Frontal cortex (tissue), 4 donors: ENCODE measurements at places on chromosomes 11 and 22. TPM values are rescaled to one million over a fixed set of nuclear protein-coding genes. Genes with fewer than 3 reads are reported as not detected.

DNA sequence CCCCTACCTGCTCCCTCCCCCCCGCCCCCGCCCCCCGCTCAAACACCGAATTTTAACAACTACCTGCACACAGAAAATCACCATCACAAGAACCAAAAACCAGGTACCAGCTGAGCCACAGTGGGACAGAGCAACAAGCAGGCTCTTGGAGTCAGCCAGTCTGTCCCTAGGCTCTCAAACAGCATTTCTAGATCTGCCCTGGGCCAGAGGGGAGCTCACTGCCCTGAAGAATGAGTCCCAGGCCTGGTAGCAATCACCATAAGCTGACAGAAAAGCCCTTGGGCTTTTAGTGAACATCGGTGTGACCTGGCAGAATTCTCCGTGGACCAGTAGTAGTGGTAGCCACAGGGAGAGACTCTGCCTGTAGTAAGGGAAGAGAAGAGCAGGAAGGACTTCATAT is 58.3 kb downstream of the C11orf87 start:
- DNase-seq: no peak

DNA sequence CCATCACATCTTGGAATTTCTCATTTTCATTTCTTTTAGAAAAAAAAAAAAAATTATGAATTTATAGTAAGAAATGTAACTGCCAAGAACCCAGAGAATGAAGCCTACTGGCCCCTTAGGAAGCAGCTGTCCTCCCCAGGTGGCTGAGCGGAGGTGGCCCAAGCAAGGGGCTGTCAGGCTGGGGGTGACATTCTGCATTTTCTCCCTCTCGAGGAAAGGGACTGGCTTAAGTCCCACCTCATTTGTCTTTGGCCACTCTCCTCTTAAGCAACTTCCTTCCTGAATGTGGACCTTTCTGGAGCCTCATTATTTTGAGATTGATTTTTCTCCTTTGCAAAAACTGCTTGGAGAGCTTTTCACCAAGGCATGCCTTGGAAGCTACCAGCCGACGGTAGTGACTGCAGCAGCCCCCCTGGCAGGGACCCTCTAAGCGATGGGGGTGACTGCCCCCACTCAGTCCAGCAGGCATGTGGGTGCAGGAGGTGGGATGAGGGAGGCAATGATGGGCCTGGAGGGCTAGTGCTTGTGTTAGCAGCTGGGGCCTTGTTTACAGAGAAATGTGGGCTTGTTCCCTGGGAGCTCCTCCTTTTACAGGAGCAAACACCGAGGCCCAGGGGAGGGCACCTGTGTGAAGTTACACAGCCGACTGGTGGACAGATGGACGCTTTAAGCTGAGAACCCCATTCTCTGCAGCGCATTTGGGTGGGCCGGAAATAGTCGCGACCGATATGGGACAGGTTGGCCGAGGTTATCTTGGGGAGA is 111.7 kb downstream of the MORC2 start:
- no peak for DNase-seq

GRCh38 chr22:42473484-42474193 is 41.4 kb upstream of the NFAM1 start:
- DNase-seq: peak; percentile 24

DNA sequence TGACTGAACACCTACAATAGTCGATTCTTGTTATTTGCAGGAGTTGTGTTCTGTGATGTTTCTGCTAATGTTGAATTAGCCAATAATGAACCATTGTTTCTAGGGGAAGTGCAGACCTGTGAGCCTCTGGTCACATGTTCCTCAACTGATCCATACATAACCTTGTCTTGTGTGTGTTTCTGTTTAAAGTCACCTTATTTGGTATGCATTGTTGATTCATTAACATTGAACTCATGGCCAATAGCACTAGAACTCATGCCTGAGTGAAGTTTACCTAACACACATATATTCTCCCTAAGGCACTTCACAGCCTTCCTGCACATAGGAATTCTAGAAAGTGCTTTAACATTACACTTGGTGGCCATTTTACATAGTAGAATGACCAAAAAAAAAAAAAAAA is 271.8 kb upstream of the PLET1 start:
- DNase-seq: no peak

FBLN1 gene
- 25.7 TPM for total RNA-seq

GRCh38 chr11:1218788-1219445 is 3.9 kb upstream of the MUC5B start:
- no peak for DNase-seq

- DNase-seq: no peak
These were observed 86.5 kb upstream of the PPARA start for GRCh38 chr22:46063846-46064227.

BLID gene
- total RNA-seq: 1.2 TPM

DNA sequence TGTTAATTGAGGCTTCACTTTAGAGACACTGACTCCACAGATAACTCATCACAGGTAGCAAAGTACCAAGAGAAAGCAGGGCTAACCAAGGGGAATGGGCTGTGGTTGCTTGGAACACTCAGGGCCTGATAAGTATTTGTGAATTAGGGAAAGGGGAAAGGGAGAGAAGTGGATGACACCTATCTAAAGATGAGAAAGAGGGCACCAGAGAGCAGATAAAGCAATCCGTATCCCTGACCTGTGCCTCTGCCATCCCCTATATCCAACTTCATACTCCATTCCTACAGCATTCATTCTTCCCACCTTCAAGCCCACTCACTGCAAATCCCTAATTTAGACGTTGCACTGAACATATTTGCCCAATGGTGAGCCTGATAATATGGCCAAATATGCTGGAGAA is 43.0 kb upstream of the API5 start:
- DNase-seq: no peak

- no peak for DNase-seq
These were observed 251.2 kb downstream of the TENM4 start for GRCh38 chr11:79189601-79190000.

- DNase-seq: no peak
These were observed 15.8 kb downstream of the IGLL1 start for GRCh38 chr22:23564276-23564675.

GRCh38 chr11:106520146-106520912 is 442.9 kb downstream of the AASDHPPT start:
- DNase-seq: no peak

PANX3 gene
- total RNA-seq: not detected

DNA sequence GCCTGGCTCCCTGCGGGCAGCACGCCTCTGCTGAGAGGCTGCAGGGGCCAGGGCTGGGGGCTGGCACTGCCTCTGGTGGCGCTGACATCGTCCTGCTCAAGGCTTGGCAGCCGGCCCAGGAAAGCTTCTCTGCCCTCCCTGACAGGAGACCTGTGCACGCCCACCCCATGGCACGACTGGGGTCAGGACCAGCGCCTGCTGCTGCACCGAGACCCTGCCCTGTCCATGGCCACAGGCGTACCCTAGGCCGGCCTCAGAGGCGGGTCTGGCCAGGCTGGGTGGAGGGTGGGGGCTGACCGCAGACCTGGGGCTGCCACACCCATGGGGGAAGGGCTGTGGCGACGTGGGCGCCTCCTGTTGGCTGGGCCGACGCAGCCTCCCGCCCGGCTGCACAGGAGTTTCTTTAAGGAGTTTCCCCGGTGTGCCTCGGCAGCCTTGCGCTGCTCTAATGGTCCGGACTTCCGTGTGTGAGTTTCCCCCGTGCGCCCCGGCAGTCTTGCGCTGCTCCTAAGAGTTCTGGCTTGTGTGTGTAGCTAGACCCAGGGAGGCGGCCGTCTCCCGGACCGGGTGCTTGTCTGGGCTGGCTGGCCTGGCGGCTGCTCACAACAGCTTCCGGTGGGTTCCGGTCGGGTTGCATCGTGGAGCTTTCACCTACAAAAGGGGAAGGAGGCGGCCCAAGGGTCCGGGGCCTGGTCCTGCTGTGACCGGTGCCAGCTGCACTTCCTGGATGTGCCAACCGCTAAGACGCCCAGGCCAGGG is 4.6 kb downstream of the TRABD start:
- DNase-seq: no peak

TRIM48 gene
- not detected for total RNA-seq

OR8G5 gene
- total RNA-seq: not detected

SGSM1 gene
- total RNA-seq: 8.6 TPM

TRPM5 gene
- not detected for total RNA-seq

B4GAT1 gene
- 83.2 TPM for total RNA-seq

GRCh38 chr11:64608636-64609035 is 17.6 kb downstream of the SLC22A12 start:
- no peak for DNase-seq

SLC7A4 gene
- total RNA-seq: 2.0 TPM

GRCh38 chr22:26785932-26786331 is 128.5 kb downstream of the MIAT start:
- DNase-seq: no peak

DNA sequence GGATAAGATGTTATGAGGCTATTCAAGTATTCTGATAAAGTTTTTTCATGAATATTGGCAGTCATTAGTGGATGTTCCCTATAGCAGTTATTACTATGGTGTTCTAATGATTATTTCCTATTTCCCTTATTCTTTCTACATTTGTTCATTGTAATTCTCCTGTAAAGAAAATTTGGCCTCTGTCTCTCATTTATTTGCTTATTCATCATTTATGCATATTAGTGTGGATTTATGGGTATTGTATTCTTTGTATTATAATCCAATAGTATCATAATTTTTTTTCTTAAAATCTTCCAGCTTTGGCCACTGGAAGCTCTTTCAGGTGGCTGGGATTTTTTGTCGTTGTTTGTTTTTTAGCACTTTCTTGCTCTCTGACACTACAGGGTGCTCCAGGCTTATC is 47.3 kb downstream of the JAM3 start:
- DNase-seq: no peak

LRRC4C gene
- 90.5 TPM for total RNA-seq

GRCh38 chr11:107780775-107781174 is 68.9 kb upstream of the SLN start:
- DNase-seq: no peak

MYEOV gene
- not detected for total RNA-seq

NCAPH2 gene
- total RNA-seq: 42.4 TPM

GRCh38 chr22:17638182-17638431 is 450 bp upstream of the BCL2L13 start:
- DNase-seq: no peak

DNA sequence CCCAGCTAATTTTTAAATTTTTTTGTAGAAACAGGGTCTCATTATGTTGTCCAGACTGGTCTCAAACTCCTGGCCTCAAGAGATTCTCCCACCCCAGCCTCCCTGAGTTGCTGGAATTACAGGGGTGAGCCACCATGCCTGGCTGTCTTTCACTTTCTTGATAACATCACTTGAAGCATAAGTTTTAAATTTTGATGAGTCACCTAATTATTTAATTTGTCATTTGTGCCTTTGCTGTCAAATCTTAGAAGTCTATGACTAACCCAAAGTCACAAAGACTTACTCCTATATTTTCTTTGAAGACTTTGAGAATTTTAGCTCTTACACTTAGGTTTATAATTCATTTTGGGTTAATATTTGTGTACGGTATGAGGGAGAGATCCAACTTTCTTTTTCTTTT is 14.5 kb upstream of the MSANTD2 start:
- no peak for DNase-seq

EML3 gene
- total RNA-seq: 4.9 TPM

NEFH gene
- total RNA-seq: 0.41 TPM

DNA sequence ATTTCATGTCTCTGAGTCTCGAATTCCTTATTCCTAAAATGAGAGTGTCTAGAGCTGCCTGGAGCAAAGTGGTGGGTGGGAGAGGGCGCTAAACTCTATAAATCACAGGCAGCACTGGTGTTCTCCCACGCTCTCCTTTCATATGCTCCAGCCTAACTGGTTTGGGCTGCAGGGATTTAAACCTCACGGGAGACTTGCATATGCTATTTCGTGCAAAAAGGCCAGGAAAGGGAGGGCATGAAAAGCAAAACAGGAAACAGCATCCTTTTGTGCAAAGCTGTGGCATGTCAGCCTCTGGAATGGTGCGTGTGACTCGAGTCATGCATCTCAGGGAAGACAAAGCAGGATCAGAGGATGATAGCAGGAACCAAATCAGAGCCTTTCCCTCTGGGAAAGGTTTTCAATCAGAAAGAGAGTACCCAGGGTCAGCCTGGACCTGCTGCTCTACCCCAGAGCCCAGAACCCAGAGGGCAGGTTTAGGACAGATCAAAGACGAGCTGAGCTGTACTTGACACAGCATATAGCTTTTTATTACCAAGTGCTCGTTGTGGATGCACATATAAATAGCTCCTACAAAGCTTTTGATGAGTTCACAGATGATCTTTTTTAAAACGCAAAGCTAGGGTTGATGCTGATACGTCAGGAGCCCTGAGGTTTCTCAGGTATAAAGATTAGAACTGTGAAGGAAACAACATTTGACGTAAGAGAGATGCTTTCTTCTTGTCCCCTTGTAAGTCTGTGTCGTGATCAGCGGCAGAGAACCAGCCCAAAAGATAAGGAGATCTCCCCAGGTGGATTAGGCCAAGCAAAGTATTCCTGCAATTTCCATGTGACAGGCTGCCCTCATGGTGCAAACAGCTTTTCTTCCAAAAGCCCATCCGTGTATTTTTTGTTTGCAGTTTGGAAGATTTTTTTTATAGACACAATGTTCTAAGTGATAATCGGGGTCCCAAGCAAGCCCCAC is 46.2 kb upstream of the YWHAH start:
- DNase-seq: no peak

LRRC56 gene
- total RNA-seq: 1.2 TPM

OR8H1 gene
- not detected for total RNA-seq

VSTM5 gene
- 1.2 TPM for total RNA-seq

PLAAT3 gene
- total RNA-seq: 2.4 TPM

DNA sequence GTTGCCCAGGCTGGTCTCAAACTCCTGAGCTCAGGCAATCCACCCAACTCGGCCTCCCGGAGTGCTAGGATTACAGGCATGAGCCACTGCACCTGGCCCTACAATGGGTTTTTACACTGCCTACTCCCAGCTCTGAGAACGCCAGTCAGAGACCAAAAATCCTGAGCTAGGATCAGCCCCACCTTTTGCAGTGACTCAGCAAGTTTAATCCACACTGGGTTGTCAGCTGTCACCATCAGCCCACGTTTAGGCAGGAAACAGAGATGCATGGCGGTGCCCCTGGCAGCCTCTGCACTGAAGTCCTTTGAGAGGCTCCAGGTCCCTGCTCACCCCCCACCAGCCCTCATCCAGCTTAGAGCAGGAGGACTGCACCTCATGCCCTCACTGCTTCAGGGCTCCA is 117.6 kb downstream of the ARHGAP8 start:
- DNase-seq: no peak

PTPN5 gene
- 36.7 TPM for total RNA-seq

DNA sequence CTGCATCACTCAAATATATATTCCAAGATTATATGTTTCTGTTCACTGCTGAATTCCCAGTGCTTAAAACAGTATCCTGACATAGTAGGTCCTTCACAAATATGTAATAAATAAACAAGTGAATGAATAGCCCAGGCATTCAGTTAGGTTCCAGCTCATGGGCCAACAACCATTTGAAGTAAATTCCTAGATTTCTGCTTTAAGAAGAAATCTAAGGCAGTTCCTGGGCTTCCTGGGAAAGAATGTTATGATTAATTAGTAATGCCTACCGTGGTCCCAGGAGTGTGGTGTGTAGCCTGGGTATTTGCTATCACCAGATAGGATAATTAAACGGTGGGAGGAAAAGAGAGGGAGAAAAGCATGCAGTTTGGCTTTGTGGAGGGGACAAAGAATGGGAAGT is 576.8 kb downstream of the SOX6 start:
- DNase-seq: no peak
